ENCODE measurements at places on chromosomes 16 and 17. TPM values are rescaled to one million over a fixed set of nuclear protein-coding genes. Genes with fewer than 3 reads are reported as not detected.

- DNase-seq, result no peak
- H3K27ac ChIP-seq, result peak overlapping the region; percentile 78
- H3K36me3 ChIP-seq, result no peaks in the 10 kb centered on the region
Observed at GRCh38 chr16:81521141-81521626, 76.6 kb downstream of the CMIP start.

GRCh38 chr16:50507397-50507796, 40.8 kb upstream of the NKD1 start:
- H3K36me3 ChIP-seq, result no peaks in the 10 kb centered on the region
- DNase-seq, result no peak
- no peak overlapping the region for H3K4me3 ChIP-seq

DNA sequence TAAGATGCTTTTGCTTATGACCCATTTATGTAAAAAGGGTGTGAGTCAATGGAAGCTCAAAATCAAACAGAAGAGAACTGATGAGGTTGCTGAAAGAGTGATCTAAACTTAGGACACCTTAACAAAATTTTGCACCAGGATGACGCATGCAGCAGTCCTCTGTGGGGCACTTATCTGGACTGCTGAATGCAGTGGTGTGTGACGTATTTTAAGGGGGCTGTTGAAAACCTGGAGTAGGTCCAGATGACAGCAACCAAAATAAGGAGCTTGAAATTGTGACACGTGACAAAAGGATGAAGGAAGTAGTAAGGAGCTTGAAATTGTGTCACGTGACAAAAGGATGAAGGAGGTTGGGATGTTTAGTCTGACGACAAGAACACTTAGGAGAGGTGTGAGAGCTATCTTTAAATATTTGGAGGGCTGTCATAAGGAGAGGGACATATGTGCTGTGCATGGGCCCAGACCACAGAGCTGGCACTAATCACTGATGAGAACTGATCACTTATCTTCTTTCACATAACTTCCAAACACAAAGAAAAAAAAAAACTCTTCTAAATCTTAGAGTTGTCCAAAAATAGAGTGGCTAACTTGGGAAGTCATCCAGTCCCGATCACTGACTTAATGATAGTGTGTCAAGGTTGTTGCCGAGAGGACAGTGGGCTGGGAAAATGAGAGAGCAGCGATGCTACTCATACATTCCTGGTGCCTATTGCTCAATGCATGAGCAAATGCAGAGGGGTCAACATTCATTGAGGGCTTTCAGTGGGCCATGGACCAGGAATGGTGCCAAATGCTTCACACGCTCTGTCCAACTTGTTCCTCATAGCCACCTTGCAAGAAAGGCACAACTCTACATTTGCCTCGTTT, 264.2 kb upstream of the ZFHX3 start:
- H3K4me3 ChIP-seq, result no peak overlapping the region
- H3K4me1 ChIP-seq, result no peaks in the 10 kb centered on the region
- H3K36me3 ChIP-seq, result no peaks in the 10 kb centered on the region
- H3K27me3 ChIP-seq, result no peaks in the 10 kb centered on the region
- H3K27ac ChIP-seq, result no peak overlapping the region

GRCh38 chr16:2739625-2740430, 12.6 kb upstream of the SRRM2 start:
- no peak overlapping the region for H3K4me3 ChIP-seq
- H3K4me1 ChIP-seq, result no peaks in the 10 kb centered on the region
- H3K27ac ChIP-seq, result no peak overlapping the region
- H3K27me3 ChIP-seq, result no peaks in the 10 kb centered on the region
- no peaks in the 10 kb centered on the region for H3K36me3 ChIP-seq

The ITFG1 gene
- 102 TPM for total RNA-seq

DNA sequence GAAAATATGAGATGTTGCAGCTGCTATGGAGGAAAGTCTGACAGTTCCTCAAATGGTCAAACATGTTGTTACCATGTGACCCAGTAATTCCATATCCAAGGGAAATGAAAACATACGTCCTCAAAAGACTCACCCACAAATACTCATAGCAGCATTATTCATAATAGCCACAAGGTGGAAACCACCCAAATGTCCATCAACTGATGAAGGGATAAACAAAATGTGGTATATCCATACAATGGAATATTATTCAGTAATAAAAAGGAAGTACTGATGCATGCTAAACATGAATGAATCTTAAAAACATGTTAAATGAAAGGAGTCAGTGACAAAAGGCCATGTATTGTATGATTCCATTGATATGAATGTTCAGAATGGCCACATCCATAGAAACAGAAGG, 140.2 kb downstream of the PITPNC1 start:
- DNase-seq, result no peak
- no peak overlapping the region for H3K27ac ChIP-seq
- no peaks in the 10 kb centered on the region for H3K27me3 ChIP-seq
- no peak overlapping the region for H3K4me3 ChIP-seq

The TNP2 gene
- total RNA-seq, result not detected

The STAC2 gene
- 1.5 TPM for total RNA-seq

The ZNF469 gene
- 1.1 TPM for total RNA-seq

- H3K36me3 ChIP-seq, result peaks cover 33% of the 10 kb centered on the region
- H3K27me3 ChIP-seq, result no peaks in the 10 kb centered on the region
- DNase-seq, result no peak
- no peaks in the 10 kb centered on the region for H3K4me1 ChIP-seq
- no peak overlapping the region for H3K27ac ChIP-seq
Observed at GRCh38 chr16:78116946-78117345, 17.5 kb downstream of the WWOX start.

GRCh38 chr17:7336240-7337175, at the start of gene ACAP1:
Gene ACAP1 (plus strand): TSS chr17:7336529. CDS start chr17:7336735, 206 bp downstream.
- DNase-seq, result no peak
- no peaks in the 10 kb centered on the region for H3K4me1 ChIP-seq
- no peak within 1 kb of the TSS for H3K27ac ChIP-seq

DNA sequence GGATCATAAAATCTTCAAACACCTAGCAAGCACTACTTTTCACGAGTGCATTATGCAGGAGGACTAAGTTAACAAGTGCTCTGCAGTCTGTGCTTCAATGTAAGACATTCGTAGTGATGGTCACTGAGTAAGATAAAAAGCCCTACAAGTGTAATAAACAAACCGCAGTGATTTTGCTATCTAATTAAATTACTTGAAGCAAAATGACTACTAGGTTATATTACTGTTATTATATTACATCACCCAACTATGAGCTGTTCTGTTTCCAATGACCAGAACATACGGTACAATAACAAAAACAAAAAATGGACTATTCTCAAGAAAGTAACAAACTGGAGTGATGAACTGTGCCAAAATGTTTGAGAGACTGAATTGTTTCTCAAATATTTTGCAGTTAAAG, 11.2 kb downstream of the KLHL10 start:
- DNase-seq, result no peak
- no peaks in the 10 kb centered on the region for H3K27me3 ChIP-seq
- H3K4me3 ChIP-seq, result no peak overlapping the region
- H3K27ac ChIP-seq, result peak overlapping the region; percentile 1
- H3K36me3 ChIP-seq, result peaks cover 11% of the 10 kb centered on the region

- H3K27me3 ChIP-seq, result no peaks in the 10 kb centered on the region
- no peak for DNase-seq
- no peaks in the 10 kb centered on the region for H3K36me3 ChIP-seq
- H3K4me3 ChIP-seq, result no peak overlapping the region
- peak overlapping the region; percentile 38 for H3K27ac ChIP-seq
- peaks cover 42% of the 10 kb centered on the region for H3K4me1 ChIP-seq
Observed at GRCh38 chr17:77419547-77420094, 278.9 kb downstream of the SEC14L1 start.

DNA sequence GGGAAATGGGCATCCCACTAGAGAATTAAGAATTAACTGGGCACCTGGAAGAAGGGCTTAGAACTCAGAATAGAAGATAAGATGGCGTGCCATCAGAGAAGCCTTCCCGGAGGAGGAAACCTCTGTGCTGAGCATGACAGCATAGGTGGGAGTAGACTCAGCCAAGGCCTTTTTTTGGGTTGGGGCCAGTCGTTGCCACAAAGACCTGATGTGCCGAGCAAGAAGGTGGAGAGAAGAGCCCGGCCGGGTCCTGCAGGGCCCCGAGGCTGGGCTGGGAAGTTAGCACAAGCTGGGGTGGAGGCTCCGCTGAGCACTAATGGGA, 1.1 kb upstream of the RAB11FIP4 start:
- H3K27ac ChIP-seq, result no peak overlapping the region
- H3K36me3 ChIP-seq, result no peaks in the 10 kb centered on the region
- H3K27me3 ChIP-seq, result peaks cover 43% of the 10 kb centered on the region
- no peak overlapping the region for H3K4me3 ChIP-seq

GRCh38 chr17:42081516-42082129, 16.6 kb downstream of the ZNF385C start:
- no peak overlapping the region for H3K27ac ChIP-seq
- H3K27me3 ChIP-seq, result no peaks in the 10 kb centered on the region
- no peak for DNase-seq
- H3K4me1 ChIP-seq, result no peaks in the 10 kb centered on the region

GRCh38 chr16:28498666-28499381, 4.4 kb downstream of the APOBR start:
- no peak overlapping the region for H3K4me3 ChIP-seq
- no peaks in the 10 kb centered on the region for H3K4me1 ChIP-seq
- no peaks in the 10 kb centered on the region for H3K27me3 ChIP-seq

DNA sequence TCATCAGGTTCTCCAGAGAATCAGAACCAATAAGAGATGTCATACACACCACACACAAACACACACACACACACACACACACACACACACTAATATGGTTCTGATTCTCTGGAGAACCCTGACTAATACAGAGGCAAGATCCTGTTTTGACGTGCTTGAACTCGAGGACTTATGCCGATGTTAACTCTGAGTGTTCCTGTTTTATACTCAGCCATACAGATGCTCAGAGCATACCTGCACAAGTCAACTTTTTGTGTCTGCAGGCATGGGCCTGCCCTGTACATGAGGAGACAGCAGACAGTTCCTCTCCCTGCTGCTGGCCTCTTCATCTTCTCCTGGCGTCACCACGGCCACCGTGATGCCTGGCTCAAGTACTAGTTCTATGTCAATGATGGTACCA, 635.9 kb downstream of the WWOX start:
- no peaks in the 10 kb centered on the region for H3K4me1 ChIP-seq
- no peaks in the 10 kb centered on the region for H3K27me3 ChIP-seq
- H3K27ac ChIP-seq, result no peak overlapping the region
- no peak for DNase-seq
- H3K4me3 ChIP-seq, result no peak overlapping the region

DNA sequence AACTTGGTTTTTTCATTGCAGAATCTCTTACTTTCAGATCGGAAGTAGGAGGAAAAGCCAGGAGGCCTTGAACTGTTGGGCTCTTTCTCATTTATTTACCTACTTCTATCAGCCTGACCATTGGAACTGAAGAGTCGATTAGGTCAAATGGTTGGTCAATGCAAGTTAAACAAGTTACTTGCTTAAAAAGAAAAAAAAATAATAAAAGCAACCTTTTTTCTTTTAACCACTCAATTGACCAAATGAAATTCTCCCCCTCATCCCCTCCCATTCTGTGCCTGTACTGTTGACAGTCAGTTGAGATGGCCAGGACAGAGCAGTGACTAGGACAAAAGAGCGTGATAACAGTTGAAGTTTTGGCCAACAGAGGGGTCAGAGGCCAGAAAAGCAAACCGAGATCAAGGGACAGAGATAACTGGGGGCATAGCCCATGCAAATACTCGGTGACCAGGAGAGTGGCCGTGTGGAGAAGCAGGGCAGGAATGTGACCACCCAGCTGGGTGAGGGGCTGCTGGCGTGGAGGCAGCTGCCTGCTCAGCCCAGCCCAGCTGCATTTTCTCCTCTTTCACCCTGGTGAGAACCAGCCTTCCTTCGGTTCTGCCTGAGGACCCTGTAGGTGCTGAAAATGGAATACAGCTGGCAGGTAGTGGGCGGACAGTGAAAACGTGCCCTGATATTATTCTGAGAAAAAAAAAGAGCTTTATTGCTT, 72.2 kb downstream of the HS3ST3B1 start:
- no peak for DNase-seq
- no peaks in the 10 kb centered on the region for H3K36me3 ChIP-seq
- no peaks in the 10 kb centered on the region for H3K27me3 ChIP-seq
- H3K4me1 ChIP-seq, result no peaks in the 10 kb centered on the region
- H3K4me3 ChIP-seq, result no peak overlapping the region

The TK1 gene
- total RNA-seq, result 1.1 TPM

GRCh38 chr17:46745376-46745775, 73.1 kb downstream of the WNT3 start:
- H3K27ac ChIP-seq, result no peak overlapping the region
- DNase-seq, result no peak
- H3K4me1 ChIP-seq, result peaks cover 10% of the 10 kb centered on the region
- no peaks in the 10 kb centered on the region for H3K36me3 ChIP-seq
- no peaks in the 10 kb centered on the region for H3K27me3 ChIP-seq
- no peak overlapping the region for H3K4me3 ChIP-seq

The MT1A gene
- 2.2 TPM for total RNA-seq

DNA sequence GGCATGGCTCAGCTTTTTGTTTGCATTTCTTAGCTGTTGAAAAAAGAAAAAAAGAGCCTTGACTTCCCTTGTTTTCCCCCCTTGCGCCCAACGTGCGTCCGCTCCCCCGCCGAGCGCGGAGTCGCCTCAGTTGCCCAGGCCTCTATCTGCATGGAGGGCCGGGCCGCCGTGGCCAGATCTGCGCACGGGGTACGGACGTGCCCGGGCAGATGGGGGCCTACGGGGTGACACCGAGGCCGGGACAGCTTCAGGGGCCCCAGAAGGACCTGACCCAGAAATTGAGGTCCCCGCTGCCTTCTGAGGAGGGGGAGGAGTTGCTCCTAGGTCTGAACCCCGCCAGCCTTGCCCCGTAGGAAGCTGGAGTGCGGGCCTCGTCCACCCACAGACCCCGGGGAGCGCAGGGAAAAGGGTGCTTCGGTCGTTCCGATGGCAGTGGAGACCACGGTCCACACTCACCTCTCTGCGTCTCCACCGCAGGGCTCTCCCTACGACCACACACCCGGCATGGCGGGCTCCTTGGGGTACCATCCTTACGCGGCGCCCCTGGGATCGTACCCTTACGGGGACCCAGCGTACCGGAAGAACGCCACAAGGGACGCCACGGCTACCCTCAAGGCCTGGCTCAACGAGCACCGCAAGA, 1.5 kb downstream of the IRX5 start:
- H3K36me3 ChIP-seq, result peaks cover 3% of the 10 kb centered on the region
- H3K4me1 ChIP-seq, result peaks cover 49% of the 10 kb centered on the region
- no peak for DNase-seq

- no peaks in the 10 kb centered on the region for H3K36me3 ChIP-seq
- H3K4me3 ChIP-seq, result no peak overlapping the region
- no peak overlapping the region for H3K27ac ChIP-seq
- H3K4me1 ChIP-seq, result no peaks in the 10 kb centered on the region
- no peak for DNase-seq
Observed at GRCh38 chr16:64669573-64669972, 452.3 kb downstream of the CDH11 start.

DNA sequence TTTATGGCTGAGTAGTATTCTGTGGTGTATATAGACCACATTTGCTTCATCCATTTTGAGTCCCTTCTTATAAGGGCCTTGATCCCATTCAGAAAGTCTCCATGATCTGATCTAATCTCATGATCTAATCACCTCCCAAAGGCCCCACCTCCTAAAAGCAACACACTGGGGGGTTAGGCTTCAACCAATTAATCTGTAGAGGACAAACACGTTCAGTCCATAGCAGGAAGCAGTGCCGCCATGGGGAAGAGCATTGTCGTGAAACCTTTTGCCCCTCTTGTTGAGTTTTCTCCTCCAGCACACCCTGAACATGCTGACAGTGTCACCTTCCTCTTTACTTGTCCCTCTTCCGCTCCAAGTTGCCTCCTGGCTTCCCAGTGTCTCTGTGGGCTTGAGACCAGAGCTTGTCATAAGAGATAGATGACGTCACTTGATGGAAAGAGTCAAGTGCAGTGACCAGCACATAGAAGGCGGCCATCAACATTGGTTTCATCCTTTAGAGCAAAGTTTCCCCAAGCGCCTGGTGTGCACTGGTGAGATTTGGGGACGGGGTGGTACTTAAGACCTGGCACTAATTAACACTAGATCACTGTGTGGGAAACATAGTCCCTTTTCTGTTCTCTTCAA, 74.1 kb downstream of the PRKCB start:
- H3K27ac ChIP-seq, result no peak overlapping the region
- H3K4me3 ChIP-seq, result no peak overlapping the region
- H3K36me3 ChIP-seq, result no peaks in the 10 kb centered on the region
- no peak for DNase-seq
- no peaks in the 10 kb centered on the region for H3K4me1 ChIP-seq

Data from heart left ventricle (tissue), 16 donors.